ENCODE measurements at places on chromosomes 3 and 15.

GRCh38 chr3:111610612-111611054 lies 15.5 kb upstream of the ZBED2 start:
- no peak for DNase-seq

GRCh38 chr15:101108791-101109190 lies 143.1 kb downstream of the CHSY1 start:
- no peak for DNase-seq

DNA sequence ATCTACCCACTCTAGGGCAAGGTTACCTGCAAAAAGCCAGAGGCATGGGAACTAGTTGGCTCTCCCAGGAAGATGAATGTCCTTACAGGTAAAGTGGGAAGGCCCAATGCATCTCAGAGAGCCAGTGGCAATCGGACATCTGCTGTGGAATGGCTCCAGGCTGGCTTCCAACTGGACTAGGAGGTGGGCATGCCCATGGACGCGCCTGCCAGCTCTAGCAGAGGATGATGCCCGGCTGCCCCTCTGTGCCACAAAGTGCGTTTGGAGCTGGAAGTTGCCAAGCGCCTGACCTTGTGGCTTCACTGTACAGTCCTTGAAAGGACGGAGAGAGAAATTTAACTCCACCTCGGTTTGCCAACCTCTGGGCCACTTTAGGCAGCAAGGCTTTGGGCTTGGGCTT lies 84.4 kb downstream of the NR2F2 start:
- DNase-seq = no peak

DNA sequence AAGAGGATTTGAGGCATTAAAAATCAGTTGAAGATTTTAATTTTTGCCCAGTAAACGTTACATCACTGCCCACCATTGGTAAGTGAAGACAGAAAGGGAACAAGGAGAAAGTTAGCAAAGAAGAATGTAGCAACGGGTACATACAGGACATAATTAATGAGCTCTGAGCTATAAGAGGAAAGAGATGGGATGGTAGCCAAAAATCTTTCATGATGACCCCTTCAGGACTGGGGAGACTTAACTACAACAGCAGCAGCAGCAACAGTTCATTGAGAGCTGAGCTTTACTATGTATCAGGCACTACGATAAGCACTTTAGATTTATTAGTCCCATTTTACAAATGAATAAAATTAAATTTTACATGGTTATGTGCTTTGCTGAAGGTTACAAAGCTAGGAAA lies 18.4 kb downstream of the EMC4 start:
- DNase-seq = no peak

DNA sequence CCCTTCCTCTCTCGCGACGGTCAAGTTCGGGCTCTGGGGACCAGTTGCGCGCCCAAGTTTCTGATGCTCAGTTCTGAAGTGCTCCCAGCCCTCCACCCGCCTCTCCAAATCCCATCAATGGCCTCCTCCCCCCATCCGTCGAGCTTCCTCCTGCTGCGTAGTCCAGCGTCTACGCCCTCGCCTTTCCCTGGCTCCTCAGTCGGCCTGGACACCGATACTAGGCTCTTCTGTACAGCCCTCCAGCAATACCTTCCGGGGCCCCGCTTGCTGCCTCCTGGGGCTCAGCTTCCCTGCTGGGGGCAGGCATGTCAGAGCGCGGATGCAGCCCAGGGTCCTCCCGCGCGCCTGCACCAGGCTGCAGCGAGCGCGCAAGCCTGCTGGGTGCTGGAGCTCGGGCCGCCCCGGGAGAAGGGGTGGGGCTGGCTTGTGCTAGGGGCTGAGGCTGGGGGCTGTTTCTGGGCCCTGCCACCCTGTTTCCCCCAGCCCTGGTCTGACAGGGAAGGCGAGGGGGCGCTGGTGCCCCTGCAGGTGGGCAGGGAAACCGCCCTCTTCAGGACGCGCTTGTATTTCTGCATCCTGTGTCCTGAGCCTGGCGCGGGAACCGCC lies 353.3 kb upstream of the SUCLG2 start:
- no peak for DNase-seq

DNA sequence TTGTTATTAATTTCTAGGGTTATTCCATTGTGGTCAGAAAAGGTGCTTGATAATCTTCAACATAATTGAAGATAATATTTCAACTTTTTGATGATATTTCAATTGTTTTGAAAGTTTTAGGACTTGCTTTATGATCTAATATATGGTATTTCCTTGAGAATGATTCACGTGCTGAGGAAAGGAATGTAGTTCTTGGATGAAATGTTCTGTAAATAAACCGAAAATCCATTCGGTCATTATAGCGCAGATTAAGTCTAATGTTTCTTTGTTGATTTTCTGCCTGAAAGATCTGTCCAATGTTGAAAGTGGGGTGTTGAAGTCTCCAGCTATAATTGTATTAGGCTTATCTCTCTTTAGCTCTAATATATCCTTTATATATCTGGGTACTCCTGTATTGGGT lies 617.5 kb upstream of the NECTIN3 start:
- DNase-seq = no peak

DNA sequence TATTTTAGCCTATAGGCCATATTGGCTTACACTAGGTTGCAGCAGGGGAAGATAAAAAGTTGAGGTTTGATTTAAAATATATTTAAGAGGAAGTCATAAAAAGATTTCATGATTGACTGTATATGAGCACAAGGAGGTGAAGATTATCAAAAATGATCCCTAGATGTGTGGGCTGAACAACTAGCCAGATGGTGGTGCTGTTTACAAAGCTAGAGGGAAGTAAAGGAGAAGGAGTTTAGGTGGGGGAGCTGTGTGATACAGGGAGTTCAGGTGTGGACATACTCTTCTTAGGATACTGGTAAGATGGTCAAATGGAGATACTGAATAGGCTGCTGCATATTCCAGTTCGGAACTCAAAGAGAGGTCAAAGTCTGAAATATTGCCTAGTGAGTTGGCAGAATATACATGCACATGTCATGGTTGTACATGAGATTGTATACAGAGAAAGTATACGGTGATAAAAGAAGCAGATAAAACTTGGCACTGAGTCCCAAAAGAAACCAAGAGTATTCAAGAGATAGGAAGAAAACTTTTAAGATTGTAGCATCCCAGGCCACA lies 727.8 kb downstream of the NLGN1 start:
- peak; percentile 28 for DNase-seq

DNA sequence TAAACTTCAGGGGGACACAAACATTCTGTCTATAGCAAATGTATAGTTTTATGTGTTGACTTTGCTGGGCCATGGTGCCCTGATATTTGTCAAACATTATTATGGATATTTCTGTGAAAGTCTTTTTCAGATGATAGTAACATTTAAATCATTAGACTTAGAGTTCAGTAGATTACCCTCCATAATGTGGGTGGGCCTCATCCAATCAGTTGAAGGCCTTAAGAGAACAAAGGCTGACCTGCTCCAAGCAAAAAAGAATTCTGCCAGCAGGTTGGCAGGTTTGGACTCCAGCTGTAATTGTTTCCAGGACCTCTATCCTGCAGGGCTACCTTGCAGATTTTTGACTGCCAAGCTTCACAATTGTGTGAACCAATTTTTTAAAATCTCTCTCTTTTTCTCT lies 1250.9 kb downstream of the ROBO1 start:
- DNase-seq = no peak

- peak; percentile 85 for DNase-seq
Measured at GRCh38 chr15:85047271-85047948, 65.8 kb downstream of the PDE8A start.

DNA sequence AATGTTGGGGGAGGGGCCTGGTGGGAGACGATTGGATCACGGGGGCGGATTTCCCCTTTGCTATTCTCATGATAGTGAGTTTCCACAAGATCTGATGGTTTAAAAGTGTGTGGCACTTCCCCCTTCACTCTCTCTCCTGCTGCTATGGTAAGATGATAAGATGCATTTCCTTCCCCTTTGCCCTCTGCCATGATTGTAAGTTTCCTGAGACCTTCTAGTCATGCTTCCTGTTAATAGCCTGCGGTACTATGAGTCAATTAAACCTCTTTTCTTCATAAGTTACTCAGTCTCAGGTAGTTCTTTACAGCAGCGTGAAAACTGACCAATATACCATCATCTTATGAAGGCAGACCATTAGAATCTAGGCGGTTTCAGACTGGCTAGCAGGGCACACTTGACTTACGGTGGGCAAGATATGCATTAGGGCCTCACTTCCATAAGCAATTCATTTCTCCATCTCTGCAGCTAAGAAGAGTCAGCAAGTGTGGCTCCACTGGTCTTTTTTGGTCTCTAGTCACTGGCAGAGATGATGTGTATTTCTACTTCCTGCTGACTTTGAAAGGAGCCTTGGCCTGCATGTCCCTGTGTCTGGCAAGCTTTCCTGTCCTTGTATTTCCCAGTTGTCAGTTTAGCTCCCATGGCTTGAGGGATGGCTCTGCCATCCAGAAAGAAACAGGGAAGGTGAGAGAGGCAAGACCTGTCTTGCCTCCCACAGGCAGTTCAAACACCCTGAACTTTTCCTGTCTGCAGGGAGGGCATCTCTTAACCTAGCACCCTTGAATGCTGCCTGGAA lies 109.0 kb upstream of the ADAMTS9 start:
- DNase-seq = no peak

GRCh38 chr3:16382845-16383244 lies 117.8 kb downstream of the OXNAD1 start:
- DNase-seq = no peak

DNA sequence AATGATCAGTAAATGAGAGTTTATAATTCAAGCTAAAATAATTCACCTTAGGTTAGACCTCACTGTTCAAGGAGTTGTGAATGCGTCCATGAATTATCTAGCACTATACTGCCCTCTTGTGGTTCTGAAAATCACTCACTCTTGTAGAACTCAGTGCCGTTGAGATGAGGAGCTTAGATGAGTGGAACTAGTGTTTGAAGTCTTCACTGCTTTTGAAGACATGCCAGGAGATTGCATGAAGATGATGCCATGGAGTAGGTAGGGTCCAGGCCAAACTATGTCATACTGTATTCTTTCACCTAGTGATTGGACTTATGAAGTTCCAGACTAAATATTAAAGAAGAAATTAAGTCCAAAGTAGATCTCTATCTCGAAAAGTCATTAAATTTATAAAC lies 28.8 kb downstream of the LYSMD4 start:
- peak; percentile 75 for DNase-seq

- DNase-seq = no peak
Measured at GRCh38 chr3:59793976-59794375, 744.2 kb upstream of the CFAP20DC start.

GRCh38 chr3:98333989-98334606 lies 19.6 kb upstream of the OR5K4 start:
- DNase-seq = no peak

DNA sequence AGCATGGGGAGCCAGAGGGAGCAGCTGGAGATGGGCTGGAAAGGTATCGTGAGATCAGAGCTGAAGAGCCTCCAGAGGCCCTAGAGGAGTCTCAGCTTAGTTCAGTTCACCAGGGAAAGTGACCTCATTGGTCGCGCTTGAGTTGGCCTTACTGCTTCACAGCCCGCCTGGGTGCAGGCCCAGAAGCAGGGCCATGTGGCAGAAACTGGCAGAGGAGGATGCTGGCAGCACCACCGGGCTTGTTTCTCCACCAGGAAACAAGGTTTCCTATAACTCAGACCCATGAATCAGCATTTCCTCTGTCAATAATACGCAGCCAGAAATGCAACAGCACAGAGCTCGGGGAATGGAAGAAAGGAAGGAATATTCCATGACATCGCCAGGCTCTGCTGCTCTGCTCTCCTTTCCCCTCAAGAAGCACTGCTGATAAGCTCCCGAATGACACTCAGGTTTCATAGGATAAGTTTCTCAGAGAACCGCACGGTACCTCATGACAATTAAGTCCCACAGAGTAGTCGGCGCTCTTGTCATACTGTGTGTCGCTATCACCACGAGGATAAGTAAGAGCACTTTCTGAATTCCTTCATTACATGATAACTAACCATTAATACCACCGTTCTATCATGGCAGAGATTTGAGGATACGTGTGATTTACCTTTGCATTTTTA lies 147.1 kb upstream of the LPP start:
- DNase-seq = no peak

GRCh38 chr15:80614711-80615360 lies 80.3 kb upstream of the ABHD17C start:
- no peak for DNase-seq

- DNase-seq = no peak
Measured at GRCh38 chr15:56459096-56459495, 5.8 kb downstream of the MNS1 start.

DNA sequence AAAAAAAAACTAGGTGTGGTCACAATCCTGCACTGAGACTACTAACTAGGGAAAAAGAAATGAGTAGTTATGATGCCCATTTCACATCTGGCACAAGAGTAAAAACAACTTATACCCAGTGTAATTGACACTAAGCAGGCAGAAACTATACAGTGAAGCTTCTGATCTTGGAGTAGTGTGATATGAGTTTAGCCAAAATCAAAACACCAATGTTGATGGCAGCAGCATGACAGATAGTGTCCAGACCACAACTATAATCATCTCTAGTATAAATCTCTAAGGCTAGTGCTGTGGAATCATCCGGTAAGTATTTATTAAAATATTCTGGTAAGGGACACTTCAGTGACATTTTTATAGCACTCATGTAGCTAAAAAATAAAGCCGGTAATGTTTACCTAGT lies 108.5 kb upstream of the EPHA6 start:
- no peak for DNase-seq

- DNase-seq = no peak
Measured at GRCh38 chr3:156793400-156793799, 32.8 kb upstream of the LEKR1 start.

DNA sequence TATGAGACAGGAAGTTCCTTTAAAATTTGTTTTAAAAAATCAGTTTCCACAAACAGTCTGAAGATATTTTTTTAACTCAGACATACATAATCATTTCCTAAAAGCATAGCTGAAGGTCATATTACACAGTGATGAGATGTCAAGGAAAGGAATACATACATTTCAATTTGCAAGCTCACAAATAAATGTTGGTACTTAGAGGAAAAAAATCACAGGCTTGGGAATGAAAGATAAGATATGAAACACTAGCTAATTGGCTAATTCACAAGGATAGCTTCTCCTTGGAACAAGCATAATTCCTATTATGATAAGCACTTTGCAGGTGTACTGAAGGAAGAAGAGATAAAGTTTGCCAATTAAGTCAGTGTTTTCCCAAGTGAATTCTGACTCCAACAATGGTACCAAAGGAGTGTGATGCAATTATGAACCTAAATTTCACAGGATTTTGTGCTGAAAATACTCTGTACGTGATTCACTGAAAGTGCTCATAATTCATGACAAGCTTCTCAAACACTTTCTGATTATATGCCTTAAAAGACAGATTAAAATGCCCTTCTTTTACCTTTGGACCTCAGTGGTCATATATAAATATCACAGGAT lies 112.4 kb downstream of the FRMD5 start:
- no peak for DNase-seq

DNA sequence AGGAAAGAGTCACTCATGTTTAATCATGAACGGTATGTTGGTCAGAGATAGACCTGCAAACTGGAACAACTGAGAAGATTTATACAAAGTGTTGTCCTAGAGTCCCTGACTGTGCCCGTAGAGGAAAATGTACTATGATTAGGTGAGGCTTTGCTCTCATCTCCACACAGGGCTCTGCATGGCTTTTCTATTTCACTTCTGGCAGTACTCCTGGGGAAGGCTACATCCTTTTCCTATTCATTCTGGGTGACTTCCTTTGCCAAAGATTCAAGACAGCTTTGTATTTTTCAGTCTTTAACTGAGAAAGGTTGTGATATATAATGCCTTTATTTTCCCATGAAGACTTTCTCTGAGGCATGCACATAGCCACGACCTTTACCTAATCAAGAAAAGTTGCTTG lies 414.7 kb downstream of the ZBTB20 start:
- DNase-seq = no peak

- peak; percentile 99 for DNase-seq
Measured at GRCh38 chr3:9976721-9977709, 9.6 kb downstream of the EMC3 start.

GRCh38 chr3:24151594-24151993 lies 206.5 kb downstream of the NR1D2 start:
- DNase-seq = no peak

- no peak for DNase-seq
Measured at GRCh38 chr15:24607636-24608035, 67.9 kb upstream of the NPAP1 start.

Measured in stromal cell of bone marrow (primary cell).